ENCODE measurements at places on chromosomes 16 and 17.

DNA sequence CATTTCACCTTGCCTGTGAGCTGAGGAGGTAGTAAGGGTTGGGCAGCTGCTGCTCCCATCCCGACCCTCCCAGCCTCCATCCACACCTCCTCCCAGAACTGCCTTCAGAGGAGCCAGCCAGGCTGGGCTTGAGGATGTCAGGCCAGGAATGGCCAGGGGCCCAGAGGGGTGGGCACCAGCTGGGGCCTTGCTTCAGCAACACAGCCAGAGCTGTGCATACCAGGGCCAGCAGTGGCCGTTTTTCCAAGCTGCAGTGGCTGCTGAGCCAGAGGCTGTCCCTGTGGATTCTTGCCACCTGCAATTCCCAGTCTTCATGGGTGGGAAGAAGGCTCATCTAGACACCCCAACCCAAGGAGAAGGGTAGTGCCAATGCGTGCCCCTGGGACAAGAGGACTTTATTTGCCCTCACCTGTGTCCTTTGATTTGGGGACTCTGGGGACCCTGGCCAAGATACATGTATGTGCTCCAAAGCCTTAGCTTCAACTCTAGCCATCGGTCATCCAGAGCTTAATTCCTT lies 153.4 kb upstream of the SDK2 start:
- no peak for DNase-seq

DNA sequence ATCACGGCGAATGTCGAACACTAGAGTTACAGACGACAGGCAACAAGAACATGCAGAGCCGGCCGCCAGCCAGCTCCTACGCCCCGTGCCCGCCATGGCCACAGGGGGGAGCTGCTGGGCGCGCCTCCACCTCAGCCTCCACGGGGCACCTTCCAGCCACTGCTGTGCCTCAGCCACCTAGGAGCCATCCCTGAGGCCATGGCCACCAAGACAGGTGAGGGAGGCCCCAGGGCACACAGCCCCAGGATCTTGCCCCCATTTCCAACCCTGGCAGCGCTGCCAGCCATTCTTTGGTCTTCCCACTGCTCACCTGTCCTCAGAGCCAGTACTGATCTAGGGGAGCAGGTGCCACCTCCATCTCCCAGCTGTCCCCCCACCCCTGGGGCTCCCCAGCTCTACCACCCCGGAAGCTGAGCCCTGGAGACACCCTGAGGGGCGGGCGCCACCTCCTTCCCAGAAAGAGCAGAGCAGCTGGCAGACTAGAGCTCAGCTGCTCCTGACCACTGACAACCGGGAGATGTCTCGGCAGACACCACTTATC lies 11.8 kb downstream of the GNPTG start:
- DNase-seq: peak; percentile 89

GRCh38 chr16:82639666-82640336 lies 13.0 kb downstream of the CDH13 start:
- DNase-seq: no peak

GRCh38 chr17:82372249-82373071 lies 895 bp downstream of the UTS2R start:
- no peak for DNase-seq

DNA sequence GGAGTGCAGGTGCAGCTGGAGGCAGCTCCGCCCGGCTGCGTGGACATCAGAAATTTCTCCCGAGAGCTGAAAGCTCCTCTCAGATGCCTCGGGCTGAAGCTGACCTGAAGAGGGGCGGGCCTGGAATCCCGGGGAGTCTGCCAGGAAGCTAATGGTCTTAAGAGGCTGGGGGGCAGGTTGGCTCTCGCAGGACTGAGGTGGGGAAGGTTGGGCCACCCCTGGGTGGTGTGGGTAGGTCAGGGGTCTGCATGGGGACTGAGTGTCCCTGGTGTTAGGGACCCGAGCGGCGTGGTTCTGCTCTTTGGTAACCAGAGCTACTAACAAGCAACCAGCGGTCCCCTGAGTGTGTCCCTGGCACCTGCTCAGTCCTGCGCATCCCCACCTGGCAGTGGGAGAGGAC lies 3.5 kb downstream of the CHMP6 start:
- DNase-seq: no peak

GRCh38 chr16:2895813-2896212 lies 12.8 kb downstream of the FLYWCH2 start:
- DNase-seq: no peak

DNA sequence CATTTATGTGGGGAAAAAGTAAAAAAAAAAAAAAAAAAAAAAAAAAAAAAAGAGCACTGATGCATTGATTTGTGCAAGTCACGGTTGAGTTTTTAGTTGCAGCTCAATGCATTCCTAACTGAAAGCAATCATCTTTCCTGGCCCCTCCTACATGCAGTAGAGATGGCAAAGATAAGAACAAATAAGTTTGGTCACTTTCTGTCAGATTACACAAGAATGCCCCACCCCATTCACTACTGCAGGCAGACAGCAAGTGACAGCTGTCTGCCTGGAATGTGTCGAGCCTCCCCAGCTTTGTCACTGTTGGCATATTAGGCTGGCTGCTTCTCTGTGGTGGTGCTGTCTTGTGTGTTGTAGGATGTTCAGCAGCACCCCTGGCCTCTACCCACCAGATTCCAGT lies 243.5 kb downstream of the FOXL1 start:
- no peak for DNase-seq
